ENCODE measurements at places on chromosomes 6 and 20. TPM values are rescaled to one million over a fixed set of nuclear protein-coding genes. Genes with fewer than 3 reads are reported as not detected.

The FERMT1 gene
- total RNA-seq: 0.06 TPM

The RGS17 gene
- not detected for total RNA-seq

- no peaks in the 10 kb centered on the region for H3K36me3 ChIP-seq
- peaks cover 32% of the 10 kb centered on the region for H3K4me1 ChIP-seq
- no peak overlapping the region for H3K27ac ChIP-seq
Observed at GRCh38 chr6:380234-381218, 11.0 kb upstream of the IRF4 start.

GRCh38 chr6:5729080-5729434 is 277.7 kb downstream of the NRN1 start:
- no peak overlapping the region for H3K4me3 ChIP-seq
- no peak overlapping the region for H3K27ac ChIP-seq
- H3K36me3 ChIP-seq: no peaks in the 10 kb centered on the region
- peaks cover 1% of the 10 kb centered on the region for H3K4me1 ChIP-seq

GRCh38 chr6:11869672-11870340 is 91.2 kb upstream of the ADTRP start:
- no peaks in the 10 kb centered on the region for H3K4me1 ChIP-seq
- H3K4me3 ChIP-seq: no peak overlapping the region
- peaks cover 2% of the 10 kb centered on the region for H3K27me3 ChIP-seq
- H3K36me3 ChIP-seq: no peaks in the 10 kb centered on the region

GRCh38 chr20:57770852-57771720 is 61.3 kb upstream of the PMEPA1 start:
- DNase-seq: no peak
- no peak overlapping the region for H3K4me3 ChIP-seq
- no peak overlapping the region for H3K27ac ChIP-seq

GRCh38 chr20:8145246-8146168 is 13.4 kb downstream of the PLCB1 start:
- H3K4me1 ChIP-seq: peaks cover 12% of the 10 kb centered on the region
- no peaks in the 10 kb centered on the region for H3K27me3 ChIP-seq
- no peaks in the 10 kb centered on the region for H3K36me3 ChIP-seq
- DNase-seq: no peak

DNA sequence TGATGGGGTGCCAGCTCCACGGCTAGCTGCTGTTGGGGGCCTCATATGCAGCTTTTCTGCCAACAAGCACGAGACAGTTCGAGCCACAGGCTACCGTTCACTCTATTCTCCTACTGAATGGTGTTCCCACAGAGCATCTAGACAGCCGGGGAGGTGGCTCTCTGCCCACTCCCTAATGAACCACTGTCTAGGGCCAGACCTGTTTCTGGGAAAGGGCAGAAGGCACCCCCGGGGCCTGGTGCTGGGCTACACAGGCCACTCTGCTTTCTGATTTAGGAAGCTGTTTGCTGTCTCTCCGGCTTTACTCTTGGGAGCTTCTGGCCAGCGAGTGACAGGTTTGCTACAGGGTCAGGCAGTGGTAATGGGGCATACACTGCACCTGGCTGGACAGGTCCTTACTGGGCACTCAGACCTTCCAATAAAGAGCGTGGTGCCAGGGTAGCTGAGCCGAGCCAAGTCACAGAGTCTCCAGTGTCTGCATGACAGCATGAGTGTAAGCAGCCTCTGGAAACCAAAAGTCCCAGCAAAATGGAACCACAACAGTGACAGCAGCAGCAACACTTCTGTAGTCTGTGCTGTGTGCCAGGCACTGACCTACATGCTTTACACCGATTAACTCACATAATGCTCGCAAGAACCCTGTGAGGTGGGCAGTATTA is 8.4 kb downstream of the CCDC167 start:
- no peaks in the 10 kb centered on the region for H3K27me3 ChIP-seq
- no peak overlapping the region for H3K4me3 ChIP-seq
- H3K27ac ChIP-seq: peak overlapping the region; percentile 52
- DNase-seq: no peak

DNA sequence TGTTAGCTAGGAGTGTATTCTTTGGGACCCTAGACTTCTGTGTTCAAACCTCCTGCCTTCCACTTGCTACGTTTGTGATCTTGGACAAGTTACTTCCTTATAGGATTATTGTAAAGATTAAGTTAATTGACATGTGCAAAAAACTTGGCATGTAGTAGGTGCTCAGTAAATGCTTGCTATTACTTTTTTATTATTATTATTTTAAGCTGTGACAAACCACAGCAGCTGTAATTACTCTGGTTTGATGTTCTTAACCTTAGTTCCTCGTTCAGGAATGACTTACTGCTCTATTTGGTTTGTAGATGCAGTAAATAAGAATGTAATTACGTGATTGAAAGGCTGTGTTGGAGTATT is 3.2 kb downstream of the ARFGEF2 start:
- H3K4me1 ChIP-seq: peaks cover 38% of the 10 kb centered on the region
- H3K4me3 ChIP-seq: no peak overlapping the region
- H3K27ac ChIP-seq: no peak overlapping the region
- H3K36me3 ChIP-seq: peaks cover 4% of the 10 kb centered on the region
- H3K27me3 ChIP-seq: no peaks in the 10 kb centered on the region
- no peak for DNase-seq

DNA sequence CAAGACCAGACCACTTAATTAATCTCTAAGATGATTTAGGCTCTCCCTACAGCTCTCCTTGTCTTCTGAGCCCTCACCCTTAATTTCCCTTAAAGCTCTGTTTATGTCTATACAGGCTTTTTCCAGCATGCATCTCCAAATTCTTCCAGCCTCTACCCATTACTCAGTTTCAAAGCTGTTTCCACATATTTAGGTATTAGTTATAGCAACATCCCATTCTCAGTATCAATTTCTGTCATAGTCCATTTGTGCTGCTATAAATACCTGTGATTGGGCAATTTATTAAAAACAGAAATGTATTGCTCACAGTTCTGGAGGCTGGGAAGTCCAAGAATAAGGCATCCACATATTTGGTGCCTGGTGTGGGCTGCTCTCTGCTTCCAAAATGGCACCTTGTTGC is 2.3 kb upstream of the SERPINB1 start:
- DNase-seq: no peak
- peaks cover 13% of the 10 kb centered on the region for H3K36me3 ChIP-seq
- no peaks in the 10 kb centered on the region for H3K27me3 ChIP-seq
- no peak overlapping the region for H3K27ac ChIP-seq

DNA sequence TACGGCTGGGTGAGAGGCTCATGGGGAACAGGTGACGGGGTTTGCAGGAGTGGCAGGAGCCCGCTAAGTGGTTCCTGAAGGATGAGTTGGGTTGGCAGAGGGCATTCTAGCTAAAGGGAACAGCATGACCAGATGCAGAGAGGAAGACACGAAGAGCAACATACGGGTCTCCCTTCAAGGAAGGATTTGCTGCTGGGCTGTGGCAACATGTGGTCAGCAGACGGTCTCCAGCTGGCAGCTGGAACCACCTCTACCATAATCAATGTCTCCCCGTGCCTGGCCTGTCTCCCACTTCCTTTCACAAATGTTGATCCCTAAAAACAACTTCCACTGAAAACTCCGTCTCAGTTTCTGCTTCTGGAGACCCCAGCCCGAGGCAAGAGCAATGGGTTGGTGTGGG is 80.6 kb upstream of the SULF2 start:
- H3K27ac ChIP-seq: no peak overlapping the region
- no peak overlapping the region for H3K4me3 ChIP-seq
- DNase-seq: no peak
- H3K4me1 ChIP-seq: no peaks in the 10 kb centered on the region

GRCh38 chr6:75624988-75625387 is 23.3 kb downstream of the SENP6 start:
- peaks cover 39% of the 10 kb centered on the region for H3K36me3 ChIP-seq
- H3K27ac ChIP-seq: no peak overlapping the region

- no peak overlapping the region for H3K27ac ChIP-seq
- no peak for DNase-seq
- peaks cover 35% of the 10 kb centered on the region for H3K27me3 ChIP-seq
- no peaks in the 10 kb centered on the region for H3K36me3 ChIP-seq
- H3K4me3 ChIP-seq: no peak overlapping the region
Observed at GRCh38 chr20:50213531-50214106, 23.0 kb downstream of the CEBPB start.

- H3K36me3 ChIP-seq: no peaks in the 10 kb centered on the region
- DNase-seq: no peak
Observed at GRCh38 chr6:65728879-65729479, 22.0 kb upstream of the EYS start.

DNA sequence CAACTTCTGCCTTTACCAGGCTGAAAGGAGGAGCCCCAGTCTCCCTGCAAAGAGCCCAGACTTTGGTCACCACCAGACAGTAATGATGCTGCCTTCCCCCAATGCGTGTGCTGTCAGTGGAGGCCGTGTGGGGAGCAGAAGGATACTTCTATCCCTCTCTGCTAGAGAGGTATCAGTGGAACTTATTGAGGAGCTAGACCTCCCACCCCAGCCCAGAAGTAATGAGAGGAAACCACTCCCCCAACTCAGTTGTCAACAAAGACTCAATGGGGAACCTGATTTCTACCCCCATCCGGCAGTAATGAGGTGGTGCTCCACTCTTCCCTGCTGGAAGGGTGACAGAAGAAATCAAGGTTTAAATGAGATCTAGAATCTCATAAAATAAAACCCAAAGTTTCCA is 4.4 kb upstream of the WFDC8 start:
- H3K4me3 ChIP-seq: no peak overlapping the region
- no peak for DNase-seq
- H3K36me3 ChIP-seq: no peaks in the 10 kb centered on the region
- H3K4me1 ChIP-seq: no peaks in the 10 kb centered on the region
- H3K27me3 ChIP-seq: peaks cover 34% of the 10 kb centered on the region
